ENCODE measurements at places on chromosomes 2 and 18. TPM values are rescaled to one million over a fixed set of nuclear protein-coding genes. Genes with fewer than 3 reads are reported as not detected.

- no peak for DNase-seq
These were observed 22.6 kb upstream of the BCL2 start for GRCh38 chr18:63342206-63342605.

IL37 gene
- not detected for total RNA-seq

GRCh38 chr2:32745191-32745590 is 117.3 kb downstream of the TTC27 start:
- no peak for DNase-seq

- no peak for DNase-seq
These were observed 255.3 kb downstream of the ZNF385B start for GRCh38 chr2:179606141-179606540.

DNA sequence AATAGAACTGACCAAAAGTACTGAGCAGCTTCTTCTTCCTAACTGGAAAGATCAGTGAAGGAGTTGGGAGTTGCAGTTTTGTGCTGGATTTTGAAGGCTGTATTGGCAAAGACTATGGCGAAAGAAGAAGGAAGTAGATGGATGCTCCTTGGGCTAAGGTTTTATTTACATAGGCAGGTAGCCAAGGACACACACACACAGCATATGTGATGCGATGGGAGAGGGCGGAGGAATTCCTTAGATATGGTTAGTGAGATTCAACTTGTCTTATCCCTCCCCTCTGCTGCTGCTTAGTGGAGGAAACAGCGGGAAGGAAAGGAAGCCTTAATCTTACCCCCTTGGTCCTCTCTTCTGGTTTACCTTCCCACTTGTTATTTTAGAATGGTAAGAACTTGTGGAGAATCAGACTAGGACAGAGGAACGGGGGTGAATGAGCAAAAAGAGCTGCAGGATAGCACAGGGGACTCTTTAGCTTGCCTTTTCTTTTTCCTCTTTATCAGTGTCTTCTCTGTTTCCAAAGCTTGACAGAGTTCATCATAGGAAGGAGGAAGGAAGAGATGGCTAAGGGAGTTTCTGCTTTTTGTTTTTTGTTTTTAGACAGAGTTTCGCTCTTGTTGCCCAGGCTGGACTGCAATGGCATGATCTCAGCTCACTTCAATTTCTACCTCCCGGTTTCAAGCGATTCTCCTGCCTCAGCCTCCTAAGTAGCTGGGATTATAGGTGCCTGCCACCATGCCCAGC is 87.9 kb downstream of the OSBPL6 start:
- DNase-seq = no peak

GAL3ST2 gene
- total RNA-seq = 0.36 TPM

DNA sequence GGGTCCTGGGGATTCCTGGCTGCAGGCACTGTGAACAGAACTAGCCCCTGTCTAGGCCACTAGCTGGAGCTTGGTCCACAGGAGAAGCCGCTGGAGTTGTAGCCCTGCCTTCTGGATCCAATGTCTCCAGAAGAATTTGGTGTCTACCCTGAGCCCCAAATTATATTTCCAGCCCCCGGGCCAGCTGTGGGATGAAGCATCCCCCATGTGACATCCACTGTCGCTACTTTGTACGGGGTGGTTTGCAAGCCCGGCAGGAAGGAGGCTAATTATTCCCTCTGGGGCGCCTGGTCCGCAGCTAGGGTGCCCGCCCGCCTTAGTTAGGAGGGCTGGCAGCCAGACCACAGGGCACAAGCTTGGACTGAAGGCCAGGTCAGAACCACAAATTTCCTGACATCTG is 106.5 kb downstream of the SMAD7 start:
- DNase-seq = no peak

IL36RN gene
- total RNA-seq = not detected

GRCh38 chr2:83517727-83518368 is 941.2 kb downstream of the SUCLG1 start:
- DNase-seq = no peak

DNA sequence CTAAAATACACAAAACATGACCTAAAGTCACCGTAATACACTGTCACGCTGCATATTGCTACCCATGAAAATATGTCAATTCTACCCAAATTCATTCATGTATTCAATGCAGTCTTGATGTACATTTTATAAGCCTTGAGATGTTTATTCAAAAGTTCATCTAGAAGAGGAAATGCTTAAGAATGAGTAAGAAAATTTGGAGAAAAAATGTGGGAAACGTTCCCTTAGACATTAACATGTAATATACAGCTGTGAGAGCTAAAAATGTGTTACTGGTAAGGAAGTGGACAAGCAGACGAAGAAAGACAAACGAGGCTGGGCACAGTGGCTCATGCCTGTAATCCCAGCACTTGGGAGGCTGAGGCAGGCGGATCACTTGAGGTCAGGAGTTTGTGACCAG is 37.3 kb downstream of the THAP4 start:
- no peak for DNase-seq

CCDC102B gene
- 9.4 TPM for total RNA-seq

DNA sequence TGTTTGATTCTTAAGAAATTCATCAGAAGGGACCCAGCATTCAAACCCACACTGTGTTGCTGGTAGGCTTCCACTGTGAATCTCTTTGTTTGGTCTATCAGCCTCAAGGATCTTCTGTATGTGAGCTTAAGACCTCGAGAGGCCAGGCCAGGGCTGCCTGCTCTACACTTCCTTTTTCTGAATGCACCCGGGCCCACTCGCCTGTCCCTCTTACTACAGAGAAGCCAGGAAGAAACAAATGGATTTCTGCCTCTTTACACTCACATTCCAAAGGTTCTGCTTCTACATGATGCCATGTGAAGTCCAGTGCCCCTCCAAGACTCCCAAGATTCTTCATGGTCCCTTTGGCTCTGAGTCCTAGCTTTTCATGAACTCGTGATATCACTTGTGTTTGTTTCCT is 25.4 kb upstream of the MRPL19 start:
- DNase-seq = no peak

WDCP gene
- 8.3 TPM for total RNA-seq

- no peak for DNase-seq
These were observed 25.2 kb upstream of the FAM117B start for GRCh38 chr2:202609381-202610145.

- DNase-seq = no peak
These were observed at the start of gene MYL1 for GRCh38 chr2:210315015-210315788. TSS of gene MYL1 (minus strand) at chr2:210315174. CDS start at chr2:210315042, 132 bp downstream.

INHBB gene
- total RNA-seq = under 0.01 TPM
